ENCODE measurements at places on chromosomes 2 and 18.
A peak's percentile ranks its signal among the peaks of the same experiment; 100 is the strongest.

- no peak for DNase-seq
Measured at GRCh38 chr2:10889651-10890215, 22.0 kb upstream of the KCNF1 start.

GRCh38 chr2:37231241-37232130 lies at the start of the genes CEBPZ and NDUFAF7:
CEBPZ (minus strand) TSS chr2:37231596; CDS start chr2:37231567, 29 bp downstream.
NDUFAF7 (plus strand) TSS chr2:37231658; CDS start chr2:37231706, 48 bp downstream.
- DNase-seq = peak; percentile 83

GRCh38 chr2:179715196-179715595 lies 146.2 kb downstream of the ZNF385B start:
- no peak for DNase-seq

GRCh38 chr2:55419233-55419678 lies 400 bp downstream of the CCDC88A start:
- peak; percentile 6 for DNase-seq

- DNase-seq = no peak
Measured at GRCh38 chr2:209900638-209901037, 101.8 kb upstream of the RPE start.

DNA sequence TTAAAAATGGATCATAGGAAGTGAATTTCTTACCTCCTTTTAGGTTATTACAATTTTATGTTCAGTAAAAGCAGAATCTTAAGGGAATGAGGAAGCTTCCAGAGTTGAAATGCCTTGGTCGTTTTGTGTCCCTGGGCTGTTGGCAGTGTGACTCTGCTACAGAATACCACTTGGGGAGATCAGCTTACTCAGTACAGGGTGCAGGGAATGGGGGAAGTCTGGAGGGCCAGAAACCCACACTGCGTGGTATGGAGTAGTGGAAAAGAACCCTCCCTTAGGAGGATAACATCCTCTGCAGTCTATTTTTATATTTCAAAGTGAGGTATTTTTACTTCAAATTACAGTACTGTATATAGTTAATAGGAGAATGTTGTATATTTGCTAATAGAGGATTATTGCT lies 51.1 kb downstream of the R3HDM1 start:
- no peak for DNase-seq

GRCh38 chr2:30530346-30530745 lies 83.3 kb downstream of the LCLAT1 start:
- no peak for DNase-seq

- DNase-seq = no peak
Measured at GRCh38 chr2:33785201-33786106, 186.4 kb upstream of the FAM98A start.

- no peak for DNase-seq
Measured at GRCh38 chr2:23096906-23097602, 287.9 kb upstream of the KLHL29 start.

DNA sequence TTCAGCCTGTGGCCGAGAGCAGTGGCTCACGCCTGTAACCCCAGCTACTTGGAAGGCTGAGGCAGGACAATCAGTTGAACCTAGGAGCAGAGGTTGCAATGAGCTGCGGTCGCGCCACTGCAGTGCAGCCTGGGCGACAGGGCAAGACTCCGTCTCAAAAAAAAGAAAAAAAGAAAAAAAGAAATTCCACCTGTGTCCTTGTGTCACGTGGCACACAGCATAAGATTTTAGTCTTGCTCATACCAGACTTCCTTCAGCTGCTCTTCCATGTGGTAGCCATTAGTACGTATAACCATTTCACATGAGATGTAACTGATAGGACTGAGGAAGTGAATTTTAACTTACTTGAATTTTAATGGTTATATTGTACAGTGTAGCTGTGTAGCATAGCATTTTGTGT lies 4.0 kb downstream of the NOP58 start:
- no peak for DNase-seq

DNA sequence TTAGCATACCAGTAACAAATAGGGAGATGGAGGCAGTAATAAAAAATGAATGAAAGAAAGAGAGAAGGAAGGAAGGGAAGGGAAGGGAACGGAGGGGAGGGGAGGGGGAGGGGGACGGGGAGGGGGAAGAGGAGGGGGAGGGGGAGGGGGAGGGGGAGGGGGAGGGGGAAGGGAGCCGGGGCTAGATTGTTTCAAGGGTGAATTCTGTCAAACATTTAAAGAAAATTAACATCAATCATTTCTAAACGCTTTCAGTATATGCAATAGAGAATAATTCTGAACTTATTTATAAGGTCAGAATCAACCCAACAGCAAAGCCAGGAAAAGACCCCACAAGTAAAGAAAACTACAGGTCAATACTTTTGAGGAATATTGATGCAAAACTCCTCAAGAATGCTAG lies 858.8 kb upstream of the GYPC start:
- no peak for DNase-seq

DNA sequence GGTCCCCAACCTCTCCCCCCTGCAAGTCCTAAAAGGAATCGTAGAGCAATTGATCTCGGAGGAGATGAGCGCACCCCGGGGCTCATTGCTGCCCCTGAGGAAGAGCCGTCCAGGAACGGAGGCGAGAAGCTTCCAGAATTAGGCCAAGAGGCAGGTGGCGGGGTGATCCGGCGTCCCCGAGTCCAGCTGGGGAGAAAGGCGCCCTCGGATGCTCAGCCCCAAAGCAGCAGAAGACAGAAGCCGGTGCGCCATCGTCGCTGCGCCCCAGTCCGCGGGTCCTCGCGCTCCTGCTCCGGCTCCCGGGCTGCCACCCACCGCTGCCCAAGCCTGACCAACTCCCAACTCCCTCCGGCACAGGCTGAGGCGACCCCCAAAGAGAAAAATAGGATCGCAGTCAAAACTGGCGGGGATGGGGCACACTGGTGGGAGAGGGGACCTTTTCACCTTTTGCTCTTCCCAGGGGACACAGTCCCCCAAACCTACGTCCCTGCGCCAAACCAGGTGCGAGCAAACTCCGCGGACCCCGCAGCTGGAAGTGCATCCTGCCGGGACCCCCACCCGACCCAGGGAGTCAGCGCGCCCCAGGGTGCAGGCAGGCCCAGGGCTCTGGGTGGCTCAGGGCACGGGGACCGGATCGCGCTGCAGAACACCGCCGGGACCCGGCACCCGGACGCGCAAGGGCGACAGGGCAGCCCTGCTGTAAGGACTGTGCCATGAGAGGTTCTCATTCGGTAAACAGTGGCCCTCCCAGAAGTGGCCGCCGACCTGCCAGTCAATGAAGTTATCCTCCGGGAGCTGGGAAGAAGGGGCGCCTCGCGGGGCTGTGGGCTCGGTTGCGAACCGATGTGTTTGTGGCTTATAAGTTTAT lies 8.4 kb upstream of the MEIS1 start:
- DNase-seq = no peak

- DNase-seq = peak; percentile 32
Measured at GRCh38 chr18:36187193-36187825, at the start of gene MOCOS. MOCOS (plus strand) TSS chr18:36187497; CDS start chr18:36187540, 43 bp downstream.

DNA sequence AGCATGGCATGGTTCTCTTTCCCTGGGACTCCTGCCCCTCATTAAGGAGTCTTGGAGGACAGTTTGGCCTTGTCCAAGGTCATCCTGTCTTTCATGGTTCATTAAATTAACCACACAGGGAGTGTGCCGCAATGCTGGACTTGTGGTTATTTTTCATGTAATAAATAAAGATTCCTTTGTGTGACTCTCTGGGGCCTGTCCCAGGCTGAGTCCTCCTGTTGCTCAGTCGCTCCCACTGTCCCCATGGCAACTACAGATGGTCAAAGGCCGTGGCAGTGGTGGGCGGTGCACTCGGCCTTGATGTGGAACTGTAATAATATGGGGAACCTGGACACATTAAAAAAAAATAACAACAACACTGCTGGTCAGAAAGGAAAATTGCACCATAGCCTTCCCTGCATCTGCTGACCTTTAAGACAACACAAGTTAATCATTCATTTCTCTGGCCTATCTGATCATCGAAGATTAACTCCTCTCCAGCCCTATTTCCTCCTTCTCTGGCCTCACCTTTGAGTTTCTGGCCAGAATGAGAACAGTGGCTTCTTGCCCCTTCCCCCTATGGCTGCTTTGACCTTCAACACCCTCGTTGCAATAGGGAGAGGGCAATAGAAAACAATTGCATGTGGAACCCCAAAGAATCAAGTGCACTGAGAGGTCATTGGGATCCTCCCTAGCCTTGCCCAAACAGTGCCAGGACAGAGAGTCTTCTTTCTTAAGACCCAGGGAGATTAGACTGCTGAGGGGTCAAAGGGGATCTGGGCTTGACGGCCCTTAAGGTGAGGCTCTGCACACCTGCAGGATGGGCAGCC lies 44.7 kb downstream of the PSD4 start:
- no peak for DNase-seq

DNA sequence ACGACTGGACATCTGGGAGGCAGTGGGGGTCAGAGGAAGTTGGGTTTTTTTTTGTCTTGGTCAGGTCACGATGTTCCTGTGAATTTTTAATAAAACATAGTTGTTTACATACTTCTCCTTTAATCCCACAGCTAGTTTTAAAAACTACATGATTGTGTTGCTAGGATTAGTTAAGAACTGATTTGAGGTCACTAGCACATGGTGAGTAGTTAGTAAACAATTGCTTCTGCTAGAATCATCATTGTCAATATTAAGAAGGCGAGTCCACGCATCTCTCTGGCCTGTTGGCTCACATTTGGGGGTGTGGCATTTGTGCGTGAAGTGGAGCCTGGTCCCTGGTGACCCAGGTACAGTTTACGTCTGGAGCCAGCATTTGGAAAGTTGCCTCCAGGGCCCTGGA lies 59.4 kb downstream of the AGAP1 start:
- no peak for DNase-seq

DNA sequence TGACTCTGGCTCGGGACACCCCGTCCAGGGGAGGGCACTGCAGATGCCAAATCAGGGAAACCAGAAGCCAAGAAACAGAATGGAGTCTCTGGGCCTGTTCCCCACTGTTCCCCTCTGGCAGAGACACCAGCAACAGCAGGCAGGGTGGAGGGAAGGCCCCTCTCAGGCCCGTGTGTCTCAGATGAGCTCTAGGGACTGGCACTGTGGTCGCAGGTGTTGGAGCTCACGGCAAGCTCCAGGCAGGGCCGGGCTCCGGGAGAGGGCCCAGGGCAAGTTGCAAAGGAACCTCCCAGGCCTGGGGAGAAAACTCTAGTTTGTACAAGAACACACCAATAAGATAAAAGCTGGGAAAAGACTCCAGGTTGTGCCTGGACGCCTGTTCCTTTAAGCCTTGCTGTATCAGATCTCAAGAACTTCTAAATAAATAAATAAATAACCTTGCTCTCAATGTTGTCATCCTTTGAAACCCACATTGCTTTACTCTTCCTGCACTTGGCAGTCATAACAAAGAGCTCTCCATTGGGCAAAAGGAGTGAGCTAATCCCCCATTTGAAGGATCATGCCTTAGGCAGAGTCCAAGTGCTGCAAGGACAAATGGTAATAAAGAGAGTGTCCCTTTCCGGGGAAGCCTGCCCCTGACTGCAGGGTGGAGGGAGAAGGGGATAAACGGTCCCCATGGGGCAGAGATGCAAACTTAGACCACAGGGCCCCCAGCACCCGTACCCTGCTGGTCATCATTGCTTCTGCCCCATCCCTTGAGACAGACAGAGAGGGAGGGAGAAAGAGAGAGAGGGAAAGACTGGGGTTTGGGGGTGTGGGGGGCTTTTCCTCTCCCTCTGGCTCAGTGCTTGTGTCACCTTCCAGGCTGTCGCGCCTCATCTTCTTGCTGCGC lies 33.3 kb downstream of the CNGA3 start:
- DNase-seq = no peak

- DNase-seq = no peak
Measured at GRCh38 chr2:168567836-168568235, 111.8 kb downstream of the CERS6 start.

DNA sequence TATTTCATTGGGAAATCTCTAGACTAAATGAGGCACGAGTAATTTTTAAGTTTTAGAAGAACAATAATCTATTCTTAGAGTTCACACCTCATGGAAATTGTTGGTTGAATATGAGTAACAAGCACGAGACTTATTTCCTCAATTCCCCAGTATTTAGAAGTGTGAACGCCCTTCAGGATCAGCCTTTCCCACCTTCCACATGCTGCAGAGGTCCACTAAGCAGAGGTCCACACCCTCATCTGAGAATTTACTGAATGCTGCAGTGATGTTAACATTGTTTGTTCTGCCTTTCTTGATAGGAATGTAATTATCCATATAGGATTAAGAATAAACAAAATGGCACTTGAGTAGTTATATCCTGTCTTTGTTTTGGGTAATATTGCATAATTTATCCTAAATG lies 41.8 kb downstream of the LTBP1 start:
- DNase-seq = no peak

DNA sequence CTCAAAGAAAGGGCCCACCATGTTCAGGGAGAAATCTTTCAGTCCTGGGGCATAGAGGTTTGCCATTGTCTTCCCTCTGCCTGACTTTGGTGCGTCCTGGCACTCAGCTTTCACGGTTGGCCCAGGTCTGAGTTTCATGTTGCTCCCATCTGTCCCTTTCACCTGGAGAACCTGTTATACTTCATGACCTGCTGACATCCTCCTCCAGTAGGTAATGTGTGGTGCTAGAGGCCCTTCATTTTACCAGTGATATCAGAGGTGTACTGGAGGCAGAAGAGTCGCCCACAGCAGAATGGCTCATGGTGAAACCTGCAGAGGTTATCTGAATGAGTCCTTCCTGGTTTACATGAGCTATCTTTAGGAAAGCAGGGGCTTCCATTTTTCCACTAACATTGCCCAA lies 128.8 kb upstream of the DLX2 start:
- DNase-seq = no peak

- no peak for DNase-seq
Measured at GRCh38 chr2:86768189-86768949, 22.3 kb downstream of the CD8A start.

- DNase-seq = no peak
Measured at GRCh38 chr2:215000721-215001120, 137.7 kb downstream of the ABCA12 start.

GRCh38 chr2:174588463-174588862 lies 9.1 kb downstream of the WIPF1 start:
- DNase-seq = no peak

DNA sequence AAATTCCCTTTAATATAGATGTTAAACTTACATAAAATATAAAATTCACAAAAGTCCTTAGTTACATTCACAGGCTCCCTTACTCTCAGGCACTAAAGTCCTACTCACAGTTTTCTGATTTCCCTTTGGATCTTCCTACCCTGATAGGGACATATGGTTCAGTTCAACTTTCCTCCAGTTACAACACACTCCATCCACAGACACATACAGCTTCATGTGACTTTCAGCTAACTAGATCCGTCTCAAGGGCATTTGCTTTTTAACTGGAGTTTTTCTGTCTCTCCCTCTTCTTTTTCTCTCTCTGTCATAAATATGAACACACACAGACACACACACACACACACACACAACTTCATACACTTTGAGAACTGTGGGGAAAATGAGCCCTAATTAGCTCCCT lies 419.2 kb downstream of the LRP1B start:
- no peak for DNase-seq

GRCh38 chr2:133838642-133839365 lies 270.5 kb upstream of the NCKAP5 start:
- no peak for DNase-seq
